ENCODE measurements at places on chromosomes 6 and 20. TPM values are rescaled to one million over a fixed set of nuclear protein-coding genes. Genes with fewer than 3 reads are reported as not detected.

GRCh38 chr20:58719258-58719657 lies 26.7 kb downstream of the NPEPL1 start:
- no peaks in the 10 kb centered on the region for H3K36me3 ChIP-seq
- H3K27ac ChIP-seq, result no peak overlapping the region
- no peaks in the 10 kb centered on the region for H3K4me1 ChIP-seq
- no peak overlapping the region for H3K4me3 ChIP-seq
- DNase-seq, result no peak

GRCh38 chr20:3874194-3874844 lies 14.9 kb upstream of the PANK2 start:
- H3K4me1 ChIP-seq, result peaks cover 7% of the 10 kb centered on the region
- peaks cover 20% of the 10 kb centered on the region for H3K36me3 ChIP-seq
- no peak for DNase-seq
- H3K27me3 ChIP-seq, result no peaks in the 10 kb centered on the region
- H3K4me3 ChIP-seq, result no peak overlapping the region
- no peak overlapping the region for H3K27ac ChIP-seq

- H3K27me3 ChIP-seq, result no peaks in the 10 kb centered on the region
- H3K27ac ChIP-seq, result no peak overlapping the region
- H3K36me3 ChIP-seq, result peaks cover 41% of the 10 kb centered on the region
- H3K4me3 ChIP-seq, result no peak overlapping the region
Measured at GRCh38 chr6:7418238-7418905, 28.8 kb downstream of the RIOK1 start.

DNA sequence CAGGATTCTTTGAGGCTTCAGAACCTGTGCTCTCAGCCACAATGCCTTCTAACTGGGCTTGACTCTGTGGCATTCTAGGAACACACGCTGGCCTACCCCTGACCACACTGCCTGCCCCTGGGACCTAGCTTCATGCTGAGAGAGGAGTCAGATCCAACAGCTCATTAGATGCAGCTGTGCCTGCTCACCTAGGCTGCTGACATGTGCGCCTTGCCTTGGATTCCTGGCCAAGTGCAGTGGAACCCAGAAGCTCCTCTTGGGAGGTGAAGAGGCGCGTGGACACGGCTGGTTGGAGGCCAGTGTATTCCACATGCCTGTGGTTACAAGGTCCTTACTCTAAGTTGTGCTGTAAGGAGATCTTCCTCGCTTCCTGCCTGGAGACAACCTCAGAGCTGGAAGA lies 24.7 kb upstream of the KCNK16 start:
- H3K4me3 ChIP-seq, result no peak overlapping the region
- H3K36me3 ChIP-seq, result no peaks in the 10 kb centered on the region
- no peak for DNase-seq
- H3K4me1 ChIP-seq, result no peaks in the 10 kb centered on the region
- no peaks in the 10 kb centered on the region for H3K27me3 ChIP-seq

DNA sequence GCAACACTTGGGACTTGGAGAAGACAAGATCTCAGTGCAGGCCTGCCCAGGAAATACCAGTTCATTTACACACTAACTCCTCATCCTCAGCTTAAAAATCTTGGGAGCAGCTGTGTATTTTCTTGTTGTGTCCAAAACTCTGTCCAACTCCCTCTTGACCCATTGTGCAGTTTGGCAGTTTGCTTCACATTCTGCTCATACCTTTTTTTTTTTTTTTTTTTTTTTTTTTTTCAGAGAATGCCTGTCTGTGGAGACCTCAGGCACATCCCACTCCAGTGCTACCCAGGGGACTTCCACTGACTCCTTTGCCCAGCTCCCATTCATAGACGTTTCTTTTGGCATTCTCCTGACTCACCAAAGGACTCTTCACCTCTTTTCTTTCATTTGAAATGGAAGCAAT lies 265.8 kb upstream of the TCF21 start:
- H3K27me3 ChIP-seq, result peaks cover 5% of the 10 kb centered on the region
- H3K4me3 ChIP-seq, result no peak overlapping the region
- H3K27ac ChIP-seq, result no peak overlapping the region

- no peak overlapping the region for H3K4me3 ChIP-seq
- peaks cover 23% of the 10 kb centered on the region for H3K36me3 ChIP-seq
- DNase-seq, result no peak
- no peak overlapping the region for H3K27ac ChIP-seq
Measured at GRCh38 chr20:650954-651353, 2.0 kb downstream of the SRXN1 start.

DNA sequence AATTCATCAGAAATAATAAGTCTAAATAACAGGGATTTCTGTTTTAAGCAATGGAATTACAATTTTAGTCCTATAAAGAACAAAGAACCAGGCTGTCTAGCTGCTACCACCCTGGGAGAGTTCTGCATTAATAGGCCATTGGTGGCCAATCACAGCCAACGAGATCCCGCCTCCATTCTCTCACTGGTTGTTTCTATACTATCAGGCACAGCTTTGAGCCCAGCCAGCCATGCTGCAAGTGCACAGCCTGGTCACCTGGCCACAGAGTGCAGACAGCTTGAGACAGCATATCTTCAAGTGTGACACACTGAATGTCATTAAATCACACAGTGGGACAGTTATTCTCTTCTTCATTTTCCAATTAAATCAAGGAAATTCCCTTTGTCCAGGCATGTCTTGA lies 16.1 kb upstream of the RAB22A start:
- H3K4me3 ChIP-seq, result no peak overlapping the region
- no peak overlapping the region for H3K27ac ChIP-seq
- no peaks in the 10 kb centered on the region for H3K27me3 ChIP-seq
- H3K4me1 ChIP-seq, result peaks cover 9% of the 10 kb centered on the region
- peaks cover 2% of the 10 kb centered on the region for H3K36me3 ChIP-seq
- DNase-seq, result no peak

DNA sequence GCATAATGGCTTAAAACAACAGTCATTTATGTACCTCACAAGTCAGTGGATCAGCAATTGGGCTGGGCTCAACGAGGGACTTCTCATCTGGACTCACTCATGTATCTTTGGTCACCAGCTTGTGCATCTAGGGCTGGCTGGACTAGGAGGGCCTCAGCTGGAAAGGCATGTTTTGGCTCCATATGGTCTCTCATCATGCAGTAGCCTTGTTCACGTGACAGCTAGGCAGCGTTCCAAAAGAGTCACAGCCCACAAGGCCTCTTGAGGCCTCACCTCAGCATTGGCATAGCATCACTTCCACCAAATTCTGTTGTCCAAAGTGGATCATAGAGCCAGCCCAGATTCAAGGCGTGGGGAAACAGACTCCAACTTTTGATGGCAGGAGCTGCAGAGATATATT lies 110.1 kb downstream of the MAFB start:
- H3K4me3 ChIP-seq, result no peak overlapping the region
- H3K4me1 ChIP-seq, result no peaks in the 10 kb centered on the region
- H3K36me3 ChIP-seq, result no peaks in the 10 kb centered on the region
- DNase-seq, result no peak
- H3K27me3 ChIP-seq, result peaks cover 6% of the 10 kb centered on the region

DNA sequence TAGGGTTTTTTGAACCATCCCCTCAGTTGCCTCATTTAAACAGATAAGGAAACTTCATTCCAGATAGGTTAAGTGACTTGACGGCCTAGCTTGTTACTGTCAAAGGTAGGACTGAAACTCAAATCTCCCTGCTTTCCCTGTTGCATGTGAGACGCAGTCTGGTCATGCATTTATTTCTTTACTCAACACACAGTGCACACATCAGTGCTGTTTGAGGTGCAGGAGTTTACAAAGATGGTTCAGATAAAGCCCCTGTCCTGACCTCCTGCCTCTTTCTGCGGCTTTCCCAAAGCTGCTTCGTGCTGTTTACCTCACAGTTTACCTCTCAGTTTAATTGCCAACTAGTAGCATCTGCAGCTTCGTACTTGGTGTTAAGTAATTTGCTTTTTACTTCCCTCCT lies 26.6 kb downstream of the TIAM2 start:
- no peaks in the 10 kb centered on the region for H3K36me3 ChIP-seq
- H3K4me3 ChIP-seq, result no peak overlapping the region
- no peak for DNase-seq
- peaks cover 3% of the 10 kb centered on the region for H3K27me3 ChIP-seq
- H3K4me1 ChIP-seq, result peaks cover 5% of the 10 kb centered on the region

Gene SLC17A2
- 0.14 TPM for total RNA-seq

Gene SLC22A16
- total RNA-seq, result not detected

Gene CRISP2
- not detected for total RNA-seq

Gene GNRH2
- total RNA-seq, result not detected

Gene FNDC11
- not detected for total RNA-seq
